ENCODE measurements at places on chromosomes 12 and 14. TPM values are rescaled to one million over a fixed set of nuclear protein-coding genes. Genes with fewer than 3 reads are reported as not detected.

- DNase-seq = no peak
Observed at GRCh38 chr12:86145156-86145555, 111.0 kb downstream of the MGAT4C start.

GRCh38 chr12:107554941-107555340 is 130.7 kb upstream of the PWP1 start:
- DNase-seq = no peak

- DNase-seq = no peak
Observed at GRCh38 chr12:81722004-81722403, 37.1 kb downstream of the PPFIA2 start.

- DNase-seq = no peak
Observed at GRCh38 chr14:101478796-101479410, 82.4 kb upstream of the DIO3 start.

- DNase-seq = no peak
Observed at GRCh38 chr12:72081777-72082176, 143.1 kb downstream of the TPH2 start.

GRCh38 chr14:65588426-65589140 is 176.1 kb downstream of the FUT8 start:
- DNase-seq = no peak

- no peak for DNase-seq
Observed at GRCh38 chr12:2298556-2299200, 245.9 kb downstream of the CACNA1C start.

GRCh38 chr14:97446087-97446486 is 648.9 kb downstream of the VRK1 start:
- peak; percentile 39 for DNase-seq

- no peak for DNase-seq
Observed at GRCh38 chr14:34029921-34030334, 79.1 kb upstream of the EGLN3 start.

- peak; percentile 28 for DNase-seq
Observed at GRCh38 chr12:56931474-56931978, 2.7 kb downstream of the SDR9C7 start.

GRCh38 chr12:116703214-116703795 is 34.6 kb downstream of the SPRING1 start:
- DNase-seq = peak; percentile 80

DNA sequence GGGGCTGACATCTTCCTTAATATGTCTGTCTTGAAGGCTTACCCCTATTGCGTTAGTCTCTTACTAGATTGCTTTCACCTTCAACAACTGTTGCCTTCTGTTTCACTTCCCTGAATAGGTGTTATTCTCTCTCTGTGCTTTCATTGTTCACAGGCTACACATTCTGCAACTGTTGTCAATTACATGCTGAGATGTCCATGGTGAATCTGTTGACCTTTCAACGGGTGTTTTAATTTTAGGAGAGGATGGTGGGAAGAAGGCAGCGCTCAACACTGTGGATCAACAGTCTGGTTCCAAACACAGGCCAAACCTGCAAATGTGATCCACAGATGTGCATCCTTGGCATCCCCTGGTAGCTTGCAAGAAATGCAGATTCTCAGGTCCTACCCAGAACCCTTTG is 101.9 kb downstream of the DACT1 start:
- no peak for DNase-seq

- no peak for DNase-seq
Observed at GRCh38 chr14:49105512-49105911, 480.7 kb downstream of the RPS29 start.

Gene ADGRD1
- 1.8 TPM for total RNA-seq

Gene HOXC11
- total RNA-seq = not detected

Gene KRT72
- 3.2 TPM for total RNA-seq

Gene MFAP5
- total RNA-seq = not detected

Gene ISM2
- 0.53 TPM for total RNA-seq

Gene DIO3
- total RNA-seq = not detected
